Femur (tissue), 1 donor: ENCODE measurements at places on chromosomes 16 and 17.

DNA sequence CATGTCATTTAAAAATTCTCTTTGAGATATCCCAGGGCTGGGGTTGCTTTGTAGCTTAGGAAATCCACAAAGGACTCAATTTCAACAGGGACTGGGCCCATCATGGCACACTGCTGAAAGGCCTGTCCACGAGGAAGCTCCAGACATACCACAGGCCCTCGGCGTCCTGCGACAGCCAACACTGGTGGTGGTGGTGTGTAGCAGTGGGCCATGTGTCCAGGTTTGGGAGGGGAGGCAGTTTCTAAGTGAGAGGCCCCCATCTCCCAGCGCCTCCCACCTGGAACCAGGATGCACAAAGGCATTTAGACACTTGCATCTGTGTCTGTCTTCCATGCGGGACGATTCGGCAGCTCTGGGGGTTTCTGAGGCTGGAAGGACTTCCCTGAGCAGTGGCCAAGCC is 65.2 kb upstream of the ZNF423 start:
- no peak for DNase-seq

GRCh38 chr17:81852237-81852636 is 8.1 kb downstream of the P4HB start:
- no peak for DNase-seq

DNA sequence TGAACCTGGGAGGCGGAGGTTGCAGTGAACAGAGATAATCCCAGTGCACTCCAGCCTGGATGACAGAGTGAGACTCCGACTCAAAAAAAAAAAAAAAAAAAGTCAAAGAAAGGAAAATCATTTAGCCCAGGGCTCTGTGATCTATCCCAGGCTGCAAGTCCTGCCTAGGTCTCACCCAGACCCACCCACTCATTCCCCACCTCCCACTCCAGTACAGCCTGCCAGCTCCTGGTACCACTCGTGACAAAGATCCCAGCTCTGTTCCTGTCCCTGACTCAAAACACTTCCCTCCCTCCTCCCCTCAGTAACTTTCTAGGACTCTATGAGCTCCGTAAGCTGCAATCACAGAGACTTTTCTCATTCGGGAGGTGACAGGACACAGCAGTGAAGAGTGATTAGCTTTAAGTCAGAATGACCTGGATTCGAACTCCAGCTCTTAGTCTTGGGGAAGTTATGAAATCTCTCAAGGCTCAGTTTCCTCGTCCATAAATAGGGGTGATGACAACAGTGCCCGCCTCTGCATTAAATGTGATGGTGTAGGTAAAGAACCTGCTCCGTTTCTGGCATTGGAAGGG is 28.0 kb upstream of the MRPS23 start:
- DNase-seq = no peak

DNA sequence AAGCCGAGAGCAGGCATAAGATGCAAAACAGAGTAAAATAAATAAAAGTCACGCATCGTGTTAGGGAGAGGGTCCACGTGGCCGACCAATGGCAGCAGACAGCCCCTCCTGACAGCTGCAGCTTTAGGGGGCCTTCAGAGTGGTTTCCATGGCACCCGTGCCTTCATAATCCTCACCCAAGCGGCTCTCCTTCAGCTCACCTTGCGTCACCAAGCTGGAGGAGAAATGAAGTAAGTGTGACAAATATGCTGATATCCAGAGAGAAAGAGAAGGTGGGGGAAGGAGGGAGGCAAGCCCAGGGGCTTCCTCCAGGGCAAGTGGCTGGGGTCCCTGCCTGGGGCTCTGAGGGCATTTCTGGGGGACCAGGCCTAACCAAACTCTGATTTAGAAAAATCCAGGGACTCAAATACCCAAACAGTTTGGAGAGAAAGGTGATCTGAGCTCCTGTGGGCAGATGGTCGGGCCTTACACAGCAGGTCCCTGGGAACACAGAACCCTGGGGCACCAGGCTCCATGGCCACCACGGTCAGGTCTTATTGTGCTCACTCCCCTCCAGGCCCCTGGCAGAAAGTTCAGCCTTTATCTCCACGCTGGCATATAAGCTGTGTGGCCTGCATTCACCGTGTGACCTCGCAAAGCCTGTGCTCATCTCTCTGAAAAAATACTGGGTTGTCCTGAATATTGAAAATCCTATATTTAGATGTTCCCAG is 80.7 kb upstream of the TNRC6C start:
- no peak for DNase-seq

GRCh38 chr16:85435286-85435685 is 177.8 kb upstream of the GSE1 start:
- no peak for DNase-seq

DNA sequence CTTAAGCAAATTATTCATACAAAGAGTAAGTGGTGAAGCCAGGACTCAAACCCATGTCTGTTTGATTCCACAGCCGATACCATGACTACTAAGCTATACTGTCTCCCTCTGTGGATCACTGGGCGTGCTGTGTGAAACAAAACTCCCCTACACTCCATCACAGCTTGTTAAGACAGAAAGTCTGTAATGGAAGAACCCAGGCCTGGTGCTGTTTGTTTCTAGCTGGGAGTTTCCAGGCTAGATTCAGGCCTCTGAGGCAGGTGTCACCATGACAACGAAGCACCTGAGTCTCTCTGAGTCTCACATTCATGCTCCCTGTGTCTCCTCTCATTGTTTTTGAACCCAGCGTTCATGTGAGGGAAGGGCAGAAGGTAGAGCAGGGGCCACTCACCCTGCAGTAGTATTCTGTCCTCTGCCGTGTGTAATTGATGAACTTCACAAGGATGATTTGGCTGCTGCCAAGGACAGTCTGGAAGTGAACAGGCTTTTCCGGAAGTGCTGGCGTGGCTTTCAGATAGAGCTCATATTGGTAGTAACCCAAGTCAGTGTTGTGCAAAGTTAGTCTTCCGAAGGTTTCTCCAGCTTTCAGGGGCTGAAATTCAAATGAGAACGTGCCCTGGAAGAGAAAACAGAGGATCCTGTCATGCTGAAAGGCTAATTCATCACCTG is 8.6 kb upstream of the VAC14 start:
- no peak for DNase-seq

DNA sequence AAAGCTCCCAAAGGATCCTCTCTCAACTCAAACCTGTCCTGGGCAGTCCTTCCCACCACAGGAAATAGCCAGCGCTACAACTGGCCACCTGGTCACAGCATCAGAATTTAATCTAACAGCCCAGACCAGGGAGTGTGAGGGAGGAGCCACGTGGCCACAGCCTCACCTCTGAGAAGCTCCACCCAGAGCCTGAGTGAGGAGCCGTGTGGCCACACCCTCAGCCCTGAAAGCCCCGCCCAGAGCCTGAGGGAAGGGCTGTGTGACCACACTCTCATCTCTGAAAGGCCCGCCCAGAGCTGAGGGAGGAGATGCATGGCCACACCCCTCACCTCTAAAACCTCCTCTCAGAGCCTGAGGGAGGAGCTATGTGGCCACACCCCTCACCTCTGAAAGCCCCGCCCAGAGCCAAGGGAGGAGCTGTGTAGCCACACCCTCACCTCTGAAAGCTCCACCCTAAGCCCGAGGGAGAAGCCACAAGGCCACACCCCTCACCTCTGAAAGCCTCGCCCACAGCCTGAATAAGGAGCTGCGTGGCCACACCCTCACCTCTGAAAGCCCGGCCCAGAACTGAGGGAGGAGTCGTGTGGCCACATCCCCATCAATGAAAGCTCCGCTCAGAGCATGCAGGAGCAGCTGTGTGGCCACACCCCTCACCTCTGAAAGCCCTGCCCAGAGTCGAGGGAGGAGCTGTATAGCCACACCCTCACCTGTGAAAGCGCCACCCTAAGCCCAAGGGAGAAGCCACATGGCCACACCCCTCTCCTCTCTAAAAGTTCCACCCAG is 28.6 kb downstream of the SLC38A8 start:
- DNase-seq = peak; percentile 54

DNA sequence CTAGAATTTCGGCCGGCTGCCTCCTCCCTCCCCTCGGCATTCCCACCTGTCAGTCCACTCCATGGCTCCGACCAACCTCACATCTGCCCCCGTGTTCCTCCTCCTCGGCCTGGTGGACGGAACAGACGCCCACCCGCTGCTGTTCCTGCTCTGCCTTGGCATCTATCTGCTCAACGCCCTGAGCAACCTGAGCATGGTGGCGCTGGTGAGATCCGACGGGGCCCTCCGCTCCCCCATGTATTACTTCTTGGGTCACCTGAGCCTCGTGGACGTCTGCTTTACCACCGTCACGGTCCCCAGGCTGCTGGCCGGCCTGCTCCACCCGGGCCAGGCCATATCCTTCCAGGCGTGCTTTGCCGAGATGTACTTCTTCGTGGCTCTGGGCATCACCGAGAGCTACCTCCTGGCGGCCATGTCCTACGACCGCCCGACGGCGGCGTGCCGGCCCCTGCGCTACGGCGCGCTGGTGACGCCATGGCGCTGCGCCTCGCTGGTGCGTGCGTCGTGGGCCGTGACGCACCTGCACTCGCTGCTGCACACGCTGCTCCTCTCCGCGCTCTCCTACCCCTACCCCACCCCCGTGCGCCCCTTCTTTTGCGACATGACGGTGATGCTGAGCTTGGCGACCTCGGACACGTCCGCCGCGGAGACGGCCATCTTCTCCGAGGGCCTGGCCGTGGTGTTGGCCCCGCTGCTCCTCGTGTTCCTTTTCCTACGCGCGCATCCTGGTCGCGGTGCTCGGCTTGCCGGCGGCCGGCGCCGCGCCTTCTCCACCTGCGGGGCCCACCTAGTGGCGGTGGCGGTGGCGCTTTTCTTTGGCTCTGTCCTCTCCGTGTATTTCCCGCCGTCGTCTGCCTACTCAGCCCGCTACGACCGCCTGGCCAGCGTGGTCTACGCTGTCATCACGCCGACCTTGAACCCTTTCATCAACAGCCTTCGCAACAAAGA is at the start of gene OR3A2:
OR3A2 (minus strand) TSS at position 440 of the 948 bp plus-strand sequence.
- DNase-seq = no peak

GRCh38 chr17:57600074-57600473 is 145.0 kb downstream of the CCDC182 start:
- no peak for DNase-seq

- no peak for DNase-seq
Observed at GRCh38 chr17:31722251-31723056, 136.6 kb downstream of the COPRS start.

GRCh38 chr17:37816950-37817349 is 72.1 kb upstream of the HNF1B start:
- DNase-seq = no peak

GRCh38 chr17:35915153-35915964 is 15.2 kb downstream of the RDM1 start:
- DNase-seq = no peak

DNA sequence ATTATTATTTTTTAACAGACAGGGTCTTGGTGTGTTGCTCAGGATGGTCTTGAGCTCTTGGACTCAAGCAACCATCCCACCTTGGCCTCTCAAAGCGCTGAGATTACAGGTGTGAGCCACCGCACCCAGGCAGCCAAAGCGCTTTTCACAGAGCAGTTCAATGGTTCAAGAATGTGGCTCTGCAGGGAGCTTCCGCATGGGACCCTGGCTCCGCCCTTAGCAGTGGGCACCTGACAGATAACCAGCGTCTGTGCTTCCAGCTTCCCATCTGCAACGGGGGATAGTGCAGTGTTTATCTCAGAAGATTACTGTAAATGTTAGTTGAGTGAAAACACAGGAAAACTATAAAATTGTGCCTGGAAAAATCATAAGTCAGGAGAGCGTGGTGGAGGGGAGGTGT is 99.4 kb downstream of the KCNJ12 start:
- DNase-seq = no peak

GRCh38 chr17:59299400-59300092 is 31.9 kb upstream of the YPEL2 start:
- DNase-seq = no peak

DNA sequence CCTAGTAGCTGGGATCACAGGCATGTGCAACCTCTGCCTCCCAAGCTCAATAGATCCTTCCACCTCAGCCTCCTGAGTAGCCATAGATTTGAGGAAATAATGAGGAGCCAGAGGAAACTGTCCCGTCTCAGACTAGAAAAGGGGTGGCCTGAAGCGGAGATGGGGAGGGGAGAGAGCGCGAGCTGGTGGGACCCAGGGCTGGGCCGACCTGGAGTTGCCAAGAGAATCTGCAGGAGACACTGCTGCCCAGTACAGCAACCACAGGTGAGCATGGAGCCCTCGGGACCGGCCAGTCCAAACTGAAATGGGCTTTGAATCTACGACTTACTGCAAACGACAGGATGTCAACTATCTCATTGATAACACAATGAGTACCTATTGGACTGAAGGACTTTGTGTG is 24.3 kb downstream of the CD300A start:
- no peak for DNase-seq

DNA sequence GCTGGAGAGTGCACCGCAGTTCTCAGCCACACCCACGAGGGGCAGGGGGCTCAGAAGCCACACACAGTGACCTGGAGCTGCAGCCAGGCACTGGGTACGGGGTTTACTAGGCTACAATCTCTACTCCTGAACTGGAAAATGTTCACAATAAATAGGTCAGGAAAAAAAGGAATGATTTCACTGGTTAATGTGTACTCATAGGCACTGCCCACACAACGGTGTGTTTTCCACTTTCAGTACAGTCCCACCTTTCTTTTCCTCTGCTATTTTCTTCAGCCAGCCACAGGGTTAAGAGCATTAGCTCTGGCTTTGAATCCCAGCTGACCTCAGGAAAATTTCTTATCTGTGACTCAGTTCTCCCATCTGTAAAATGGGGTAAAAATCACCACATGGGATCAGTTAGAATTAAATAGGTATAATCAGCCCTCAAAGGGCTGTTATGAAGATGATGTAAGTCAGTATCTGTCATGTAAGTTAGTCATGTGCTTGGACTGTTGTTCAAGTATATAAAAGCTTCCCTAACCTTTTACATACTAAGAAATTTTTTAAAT is 35.7 kb downstream of the ZCCHC14 start:
- no peak for DNase-seq

- DNase-seq = peak; percentile 31
Observed at GRCh38 chr17:72306037-72306436, 185.2 kb downstream of the SOX9 start.

DNA sequence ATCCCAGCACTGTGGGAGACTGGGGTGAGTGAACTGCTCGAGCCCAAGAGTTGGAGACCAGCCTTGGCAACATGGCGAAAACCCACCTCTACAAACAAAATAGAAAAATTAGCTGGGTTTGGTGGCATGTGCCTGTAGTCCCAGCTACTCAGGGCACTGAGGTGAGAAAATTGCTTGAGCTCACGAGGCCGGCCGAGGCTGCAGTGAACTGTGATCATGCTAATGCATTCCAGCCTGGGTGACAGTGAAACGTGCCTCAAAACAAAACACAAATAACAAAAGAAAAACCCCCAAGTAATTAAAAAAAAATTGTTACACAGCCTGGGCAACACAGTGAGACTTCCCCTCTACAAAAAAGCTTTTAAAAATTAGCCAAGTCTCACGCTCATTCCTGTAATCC is 5.0 kb downstream of the CCDC47 start:
- no peak for DNase-seq

DNA sequence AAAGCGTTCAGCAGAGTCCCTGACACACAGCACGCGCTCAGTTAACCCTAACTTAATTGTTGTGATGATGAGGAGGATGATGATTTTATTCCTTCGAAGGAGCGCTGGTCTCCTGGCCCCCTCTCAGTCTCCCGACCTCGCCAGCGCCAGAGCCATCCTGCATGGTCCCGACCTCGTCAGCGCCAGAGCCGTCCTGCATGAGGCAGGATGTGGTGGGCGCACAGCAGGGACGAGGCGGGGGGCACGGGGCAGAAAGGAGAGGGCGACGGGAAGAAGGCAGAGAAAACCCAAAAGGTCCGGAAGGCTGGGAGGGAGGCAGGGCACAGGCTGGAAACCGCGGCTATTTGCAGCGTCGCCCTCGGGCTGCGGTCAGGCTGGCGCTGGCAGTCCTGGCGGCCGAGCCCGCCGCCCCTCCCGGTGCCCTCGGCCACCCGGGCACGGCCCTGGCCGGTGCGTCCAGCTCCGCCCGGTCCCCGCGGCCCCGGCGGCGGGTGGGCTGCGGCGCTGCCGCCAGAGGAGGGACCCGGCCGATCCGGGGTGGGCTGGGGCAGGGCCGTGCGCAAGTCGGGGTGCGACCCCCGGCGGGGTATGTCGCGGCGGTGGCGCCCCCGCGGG is 3.0 kb upstream of the TAC4 start:
- peak; percentile 73 for DNase-seq
